ENCODE measurements at places on chromosomes 4 and X.

- DNase-seq, result no peak
Observed at GRCh38 chr4:158428242-158428641, 93.4 kb upstream of the RXFP1 start.

DNA sequence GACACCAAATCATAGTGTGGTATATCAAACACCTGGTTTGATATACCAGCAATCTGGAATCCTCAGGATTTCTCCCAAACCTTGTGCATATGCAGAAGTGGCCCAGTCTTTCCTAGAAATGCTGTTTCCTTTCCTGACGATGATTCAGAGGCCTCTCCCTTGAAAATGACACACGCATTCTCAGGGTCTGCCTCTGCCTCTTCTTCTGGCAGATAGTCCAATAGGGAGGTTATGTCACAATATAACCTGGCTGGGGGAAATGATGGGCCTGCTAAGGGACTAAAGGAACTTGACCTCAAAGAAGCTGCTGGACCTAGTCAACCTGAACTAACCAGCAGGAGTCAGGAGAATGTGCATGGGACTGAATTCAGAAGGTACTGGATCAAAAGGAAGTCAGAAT is 435.2 kb downstream of the IDS start:
- DNase-seq, result no peak

DNA sequence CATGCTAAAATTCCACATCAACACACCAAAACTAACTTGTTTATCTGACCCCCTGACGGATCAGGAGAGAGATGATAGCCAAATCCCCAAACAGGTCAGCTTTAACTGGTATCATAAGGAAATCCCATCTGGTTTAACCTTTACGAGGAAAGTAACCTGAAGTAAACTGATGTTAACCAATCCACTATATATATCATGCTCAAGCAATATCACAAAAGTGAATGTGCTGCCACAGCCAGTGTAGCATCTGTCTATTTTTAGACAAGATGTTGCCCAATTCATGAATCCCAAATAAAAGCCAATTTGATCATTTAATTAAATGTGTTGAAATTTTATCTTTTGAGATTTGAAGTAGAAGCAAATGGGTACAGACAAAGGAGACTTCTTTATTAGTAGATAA is 44.5 kb downstream of the EGF start:
- no peak for DNase-seq

DNA sequence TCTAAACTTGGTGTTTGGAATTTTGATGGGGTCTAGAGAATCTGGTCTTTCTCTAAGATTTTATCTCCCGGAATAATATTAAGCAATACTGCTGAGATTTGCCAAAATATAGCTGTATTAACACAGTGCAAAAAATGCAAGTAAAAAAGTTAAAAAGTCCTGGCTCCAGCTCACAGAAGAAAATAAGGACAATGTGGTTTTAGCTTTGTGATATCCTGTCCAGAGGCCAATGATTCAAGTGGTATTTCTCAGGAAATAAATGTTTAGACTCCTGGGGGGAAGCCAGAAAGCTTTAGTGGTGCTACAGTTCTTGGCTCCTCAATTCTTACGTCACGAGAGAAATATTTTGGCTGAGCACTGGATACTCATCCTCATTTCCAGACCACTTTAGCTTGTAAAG is 40.9 kb upstream of the IL13RA2 start:
- peak; percentile 32 for DNase-seq

DNA sequence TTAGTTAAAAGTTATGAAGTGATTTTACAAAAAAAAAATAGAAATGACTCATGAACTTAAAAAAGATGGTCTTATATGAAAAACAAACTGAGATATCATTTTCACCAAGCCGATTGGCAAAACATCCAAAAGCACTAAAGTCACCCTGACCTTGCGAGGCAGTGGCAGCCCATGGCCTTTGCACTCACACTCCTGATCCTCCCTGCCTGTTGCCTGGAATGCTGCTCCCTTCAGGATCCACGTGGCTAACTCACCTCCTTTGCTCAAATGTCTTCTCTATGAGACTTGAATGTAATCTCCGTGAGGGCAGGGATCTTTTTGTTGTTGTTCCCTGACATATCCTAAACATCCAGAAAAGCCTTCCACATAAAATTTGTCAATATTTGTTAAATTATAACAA is 106.4 kb downstream of the RAPGEF2 start:
- DNase-seq, result no peak

GRCh38 chr4:78621395-78621794 is 69.8 kb downstream of the ANXA3 start:
- no peak for DNase-seq

DNA sequence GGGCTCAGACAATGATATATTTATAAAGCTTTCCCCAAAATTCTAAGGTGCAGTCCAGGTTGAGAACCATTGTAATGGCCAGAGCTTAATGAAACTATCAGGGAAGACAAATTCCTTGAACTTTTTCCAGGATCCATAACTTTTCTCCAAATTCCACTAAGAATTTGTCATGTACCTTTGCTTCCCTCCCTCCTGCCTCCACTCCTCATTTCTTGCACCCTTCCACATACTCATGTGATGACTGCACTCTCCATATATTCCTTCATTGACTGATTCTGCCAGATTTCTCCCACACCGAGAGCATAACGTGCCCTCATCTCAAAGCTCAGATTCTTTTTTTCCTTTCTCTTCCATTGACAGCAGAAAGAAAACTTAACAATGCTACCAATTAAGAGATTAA is 20.9 kb upstream of the AMELX start:
- DNase-seq, result no peak

- no peak for DNase-seq
Observed at GRCh38 chrX:24466025-24466424, 939 bp downstream of the PDK3 start.

DNA sequence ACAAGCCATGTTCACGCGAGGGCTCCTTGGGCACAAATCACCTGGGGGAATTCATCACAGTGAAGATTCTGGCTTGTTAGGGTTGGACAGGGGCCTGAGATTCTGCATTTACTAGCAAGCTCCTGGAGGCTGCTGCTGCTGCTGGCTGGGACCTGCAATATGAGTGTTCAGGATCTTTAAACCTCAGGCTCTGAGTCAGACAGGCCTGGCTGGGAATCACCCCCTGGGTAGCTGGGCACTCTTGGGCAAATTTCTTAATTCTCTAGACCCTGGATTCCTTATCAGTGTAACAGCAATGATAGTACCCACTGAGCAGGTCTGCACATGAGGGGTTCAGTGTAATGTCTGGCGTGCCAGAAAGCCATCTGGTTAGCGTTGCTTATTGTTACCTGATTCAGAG is 101.5 kb downstream of the DHX15 start:
- DNase-seq, result no peak

- DNase-seq, result no peak
Observed at GRCh38 chrX:44244008-44244407, 99.5 kb downstream of the EFHC2 start.

DNA sequence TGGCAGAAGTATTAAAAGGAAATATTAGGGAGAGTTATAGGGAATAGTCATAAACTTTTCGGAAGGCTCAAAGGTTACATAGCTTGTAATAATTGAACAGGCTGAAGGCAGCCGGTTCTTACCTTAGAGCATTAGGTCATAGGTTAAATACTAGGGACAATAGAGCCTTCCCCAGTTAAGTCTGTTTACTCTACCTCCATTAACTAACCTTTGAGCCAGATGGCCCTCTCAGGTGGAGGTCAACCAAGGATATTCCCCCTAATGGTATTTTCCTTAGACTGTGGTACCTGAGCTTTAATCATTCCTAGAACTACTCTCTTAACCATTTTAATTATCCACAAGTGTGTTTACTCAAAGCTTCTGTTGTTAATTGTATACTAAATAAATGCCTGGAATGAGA is 920.9 kb upstream of the PABPC4L start:
- no peak for DNase-seq

DNA sequence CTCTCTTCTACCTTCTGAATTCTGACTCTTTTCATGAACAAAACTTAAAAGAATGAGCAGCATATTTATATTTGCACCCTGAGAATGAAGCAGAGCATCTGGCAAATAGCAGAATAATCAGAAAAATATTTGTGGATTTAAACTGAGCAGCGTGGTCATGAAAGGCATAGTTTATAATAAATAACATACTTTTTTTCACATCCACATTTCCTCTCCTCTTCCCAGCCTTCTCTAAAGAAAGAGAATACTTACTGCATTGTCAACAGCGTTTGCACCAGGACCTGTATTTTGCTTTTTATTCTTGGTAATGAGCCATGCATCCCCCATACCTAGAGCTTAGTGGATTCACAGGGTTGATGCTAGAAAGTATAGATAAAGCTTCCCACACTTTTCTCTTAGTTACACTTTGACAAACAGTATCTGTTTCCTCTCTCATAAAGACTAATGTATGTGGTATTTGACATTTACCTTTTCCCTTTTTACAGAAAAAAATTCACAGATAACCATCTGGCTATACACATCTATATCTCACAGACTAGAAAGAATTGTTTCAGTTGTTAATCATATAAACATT is 131.5 kb downstream of the PRSS12 start:
- DNase-seq, result no peak

GRCh38 chr4:1502976-1503375 is 96.7 kb upstream of the NKX1-1 start:
- DNase-seq, result no peak

DNA sequence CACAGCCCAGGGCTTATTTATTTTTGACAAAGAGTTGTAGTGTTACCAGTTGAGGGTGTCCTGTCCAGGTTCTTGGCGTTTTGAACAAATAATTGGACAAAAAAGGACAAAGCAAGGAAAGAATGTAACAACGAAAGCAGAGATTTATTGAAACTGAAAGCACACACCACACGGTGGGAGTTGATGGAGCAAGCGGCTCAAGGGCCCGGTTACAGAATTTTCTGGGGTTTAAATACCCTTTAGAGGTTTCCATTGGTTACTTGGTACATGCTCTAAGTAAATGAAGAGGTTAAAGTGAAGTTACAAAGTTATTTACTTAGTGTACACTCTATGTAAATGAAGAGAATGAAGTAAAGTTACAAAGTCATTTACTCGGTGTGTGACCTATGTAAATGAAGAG is 27.8 kb upstream of the OPHN1 start:
- DNase-seq, result no peak

GRCh38 chrX:44989995-44990770 is 117.2 kb downstream of the KDM6A start:
- no peak for DNase-seq

DNA sequence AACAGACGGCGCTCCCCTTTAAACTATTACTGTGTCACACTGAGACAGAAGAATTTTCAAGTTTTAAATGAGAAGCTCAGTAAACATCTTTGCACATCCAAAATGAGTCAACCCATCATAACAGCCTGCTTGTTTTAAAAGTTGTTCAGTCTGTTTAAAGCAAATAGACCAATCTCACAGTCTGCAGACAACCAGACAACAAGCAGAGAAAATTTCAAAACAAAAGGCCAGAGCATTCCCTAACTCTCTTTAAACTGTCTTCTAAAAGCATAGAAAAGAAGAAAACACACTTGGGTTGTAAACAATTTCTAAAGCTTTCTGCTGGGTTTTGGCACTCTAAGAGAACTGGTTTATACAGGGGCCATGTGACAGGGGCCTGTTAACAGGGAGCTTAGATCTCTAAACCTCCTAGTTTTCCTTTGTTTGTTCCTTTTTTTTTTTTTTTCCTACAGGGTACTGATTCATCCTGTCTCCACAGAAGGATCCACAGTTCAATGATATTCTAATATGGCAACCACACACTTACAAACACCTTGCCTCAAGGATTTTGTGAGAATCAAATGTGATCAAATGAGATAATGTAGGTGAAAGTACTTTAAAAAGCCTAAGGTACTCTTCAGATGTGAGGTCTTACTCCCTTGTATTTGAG is 100.8 kb upstream of the MAML3 start:
- DNase-seq, result no peak

- no peak for DNase-seq
Observed at GRCh38 chr4:52052475-52052780, 1.3 kb downstream of the SPATA18 start.

DNA sequence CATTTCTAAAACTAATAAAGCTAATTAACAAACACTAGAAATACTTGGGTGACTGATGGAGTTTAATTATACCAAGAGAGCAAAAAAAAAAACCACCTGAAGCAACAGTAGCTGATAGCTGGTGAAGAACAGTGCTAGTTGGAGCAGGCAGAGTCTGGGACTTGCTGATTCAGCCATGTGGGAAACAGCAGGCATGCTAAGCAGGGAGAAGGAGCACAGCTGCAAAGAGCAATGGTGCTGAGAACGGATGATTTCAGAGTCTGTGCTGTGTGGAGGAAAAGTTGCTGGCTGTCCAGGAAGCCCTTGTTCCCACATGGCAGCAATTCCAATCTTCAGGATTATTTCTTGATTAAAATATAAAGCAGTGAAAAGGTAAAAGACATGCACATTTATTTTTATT is 68.8 kb downstream of the NPY1R start:
- DNase-seq, result no peak

GRCh38 chr4:183986971-183987946 is 82.2 kb downstream of the STOX2 start:
- peak; percentile 9 for DNase-seq

GRCh38 chr4:20764366-20764992 is 64.2 kb downstream of the PACRGL start:
- no peak for DNase-seq

DNA sequence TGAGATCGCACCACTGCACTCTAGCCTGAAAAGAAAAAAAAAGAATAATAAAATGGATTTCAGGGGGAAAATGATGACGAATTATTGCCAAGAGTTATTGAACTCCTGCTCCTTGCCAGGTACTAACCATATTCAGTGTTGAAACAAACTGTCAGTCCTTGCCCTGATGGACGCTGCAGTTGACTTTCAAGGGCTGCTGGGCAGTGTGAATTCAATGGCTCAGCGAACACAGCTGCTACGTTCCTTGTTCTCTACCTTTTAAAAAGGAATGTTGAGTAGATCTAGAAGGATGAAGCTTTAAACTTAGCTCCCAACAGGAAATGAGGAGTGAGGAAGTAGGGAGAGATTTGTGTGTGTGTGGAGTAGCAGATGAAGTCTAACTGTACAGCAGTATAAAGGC is 2.7 kb downstream of the LIMCH1 start:
- no peak for DNase-seq

DNA sequence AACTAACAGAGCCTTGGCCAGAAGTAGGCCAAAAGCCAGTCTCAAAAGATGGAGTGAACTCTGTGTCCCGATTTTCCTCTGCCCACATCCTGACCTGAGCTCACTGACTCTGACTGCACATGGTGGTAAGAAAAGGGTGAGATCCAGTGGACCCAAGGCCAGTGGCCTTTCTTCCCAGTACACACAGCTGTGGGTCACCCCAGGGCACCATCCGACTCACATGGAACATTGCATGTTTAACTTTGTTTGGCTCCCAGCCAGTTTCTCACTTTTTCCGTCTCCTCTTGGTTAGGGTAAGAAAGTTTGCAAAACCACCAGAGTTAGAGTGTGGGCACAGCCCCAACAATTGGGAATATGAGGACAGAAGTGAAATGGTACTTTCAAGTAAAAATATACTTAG is 69.8 kb downstream of the GAB1 start:
- peak; percentile 40 for DNase-seq

All from smooth muscle cell of the brain vasculature (primary cell).